ENCODE measurements at places on chromosomes 4 and X. TPM values are rescaled to one million over a fixed set of nuclear protein-coding genes. Genes with fewer than 3 reads are reported as not detected.

FNIP2 gene
- total RNA-seq = 58.6 TPM

SH2D1A gene
- 0.37 TPM for total RNA-seq

HSFX3 gene
- total RNA-seq = not detected

ADH7 gene
- not detected for total RNA-seq

ELF4 gene
- 1.9 TPM for total RNA-seq

SCRG1 gene
- total RNA-seq = 33.6 TPM

DNA sequence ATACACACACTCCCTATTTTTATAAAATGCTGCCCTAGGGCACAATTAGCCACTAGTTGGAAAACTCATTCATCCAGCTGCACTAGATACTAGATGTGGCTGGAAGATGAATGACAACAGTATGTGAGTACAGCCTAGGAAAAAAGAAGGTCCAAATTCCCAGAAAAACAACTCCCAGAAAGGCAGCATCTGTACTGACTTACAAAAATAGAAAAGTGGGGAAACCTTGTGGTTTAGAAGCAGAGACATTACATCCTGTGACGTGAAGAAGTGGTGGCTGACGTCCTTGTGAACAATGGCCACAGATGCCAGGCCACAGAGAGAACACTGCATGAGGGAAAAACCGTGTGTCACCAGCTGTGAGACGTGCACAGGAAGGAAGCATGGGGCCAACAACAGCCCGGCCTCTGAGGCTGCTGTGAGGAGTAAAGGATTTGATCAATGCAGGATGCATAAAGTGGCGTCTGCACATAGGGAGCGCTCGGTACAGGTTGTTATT is 81.2 kb downstream of the SPRY1 start:
- no peak for DNase-seq

- DNase-seq = peak; percentile 58
Observed at GRCh38 chr4:53929955-53930798, 134.2 kb downstream of the CHIC2 start.

DNA sequence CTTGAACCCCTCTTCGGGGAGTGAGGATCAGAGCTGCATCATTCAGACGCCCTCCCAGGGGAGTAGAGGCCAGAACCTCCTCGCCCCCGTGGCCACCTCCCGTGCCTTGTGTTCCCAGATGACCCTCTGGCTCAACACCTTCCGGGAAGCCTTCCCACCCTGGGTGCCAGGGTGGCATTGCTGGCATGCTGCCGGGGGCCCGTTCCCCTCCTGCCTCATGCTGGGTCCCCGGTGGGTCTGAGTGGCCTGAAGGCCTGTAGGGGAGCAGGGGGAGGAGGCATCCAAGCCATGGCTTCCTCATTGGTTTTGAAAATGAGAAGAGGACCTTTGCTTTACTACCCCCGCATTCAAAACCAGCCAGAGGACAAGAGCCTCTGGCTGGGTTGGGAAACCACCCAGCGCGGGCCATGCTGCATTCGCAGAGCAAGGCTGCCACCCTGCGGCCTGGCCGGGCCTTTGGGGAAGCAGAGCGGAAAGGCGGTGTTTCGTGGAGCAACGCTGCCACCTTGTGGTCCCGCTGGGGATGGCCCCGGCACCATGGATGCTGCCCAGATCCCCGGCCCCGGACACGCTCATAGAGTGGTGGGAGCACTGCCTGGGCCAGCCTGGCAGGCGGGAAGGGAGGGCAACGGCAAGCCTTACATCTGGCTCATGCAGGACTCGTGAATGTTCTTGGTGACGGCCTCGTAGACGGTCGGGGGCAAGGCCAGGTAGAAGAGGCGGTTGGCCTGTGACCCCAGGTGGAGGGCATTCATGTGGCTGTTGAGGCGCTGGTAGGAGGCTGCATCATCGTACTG is 11.9 kb downstream of the G6PD start:
- peak; percentile 84 for DNase-seq

DNA sequence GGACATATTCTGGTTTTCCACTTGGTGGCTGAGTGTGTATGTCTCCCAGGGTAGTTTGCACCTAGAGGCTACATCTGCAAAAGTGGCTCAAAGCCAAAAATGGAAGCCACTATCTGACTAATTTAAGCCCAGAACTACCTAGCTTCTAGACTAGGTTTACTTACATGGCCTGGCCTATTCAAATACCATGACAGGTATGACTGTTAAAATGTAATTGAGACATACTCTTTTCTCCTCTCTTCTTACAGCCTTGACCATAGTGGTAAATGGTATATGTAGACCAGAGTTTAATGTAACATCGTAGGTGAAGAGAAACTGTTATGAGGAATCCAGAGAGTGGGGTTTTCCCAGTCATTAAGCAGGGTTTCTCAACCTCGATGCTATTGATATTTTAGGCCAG is 2.6 kb upstream of the TRPC5 start:
- no peak for DNase-seq

DNA sequence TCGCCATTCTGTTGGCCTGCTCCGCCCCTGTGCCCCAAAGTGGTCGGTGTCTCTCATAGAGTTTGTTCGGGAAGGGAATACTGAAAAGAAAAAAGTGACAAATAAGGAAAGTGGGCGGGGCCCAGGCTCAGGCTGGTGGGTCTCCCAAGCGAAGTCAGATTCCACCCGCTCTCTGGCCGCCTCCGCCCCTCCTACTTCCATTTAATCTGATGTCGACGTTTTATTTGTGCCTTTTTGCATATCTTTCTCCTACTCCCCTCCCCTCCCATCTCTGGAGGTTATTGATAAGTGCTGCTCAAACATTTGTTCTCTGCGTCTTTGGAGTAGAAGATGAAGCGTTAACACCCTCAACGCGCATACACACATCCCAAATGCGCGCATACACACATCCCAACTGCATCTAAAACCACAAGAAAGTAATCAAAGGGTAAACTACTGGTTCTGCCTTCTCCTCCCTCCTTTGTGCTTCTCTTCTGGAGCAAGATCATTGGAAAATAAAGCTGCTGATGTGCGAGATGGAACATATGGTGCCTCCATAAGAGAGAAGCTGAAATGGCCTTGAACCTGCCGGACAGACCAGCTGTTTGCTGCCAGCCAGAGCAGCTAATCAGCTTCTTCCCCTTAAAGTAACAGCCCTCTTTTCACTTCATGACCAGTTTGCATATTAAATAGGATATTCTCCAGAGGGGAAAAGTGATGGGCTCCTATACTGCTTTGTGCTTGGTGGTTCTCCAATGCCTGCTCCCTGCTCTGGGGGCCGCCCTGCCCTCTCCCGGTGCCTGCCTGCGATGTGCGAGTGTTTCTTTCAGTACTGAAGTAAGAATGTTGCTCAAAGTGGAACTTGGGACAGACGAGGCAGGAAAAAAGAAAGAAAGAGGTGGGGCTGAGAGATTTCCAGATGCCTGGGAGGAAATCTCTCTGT is 3.1 kb downstream of the MAMLD1 start:
- DNase-seq = no peak

GRCh38 chr4:184359888-184360287 is 114.5 kb downstream of the IRF2 start:
- no peak for DNase-seq

DNA sequence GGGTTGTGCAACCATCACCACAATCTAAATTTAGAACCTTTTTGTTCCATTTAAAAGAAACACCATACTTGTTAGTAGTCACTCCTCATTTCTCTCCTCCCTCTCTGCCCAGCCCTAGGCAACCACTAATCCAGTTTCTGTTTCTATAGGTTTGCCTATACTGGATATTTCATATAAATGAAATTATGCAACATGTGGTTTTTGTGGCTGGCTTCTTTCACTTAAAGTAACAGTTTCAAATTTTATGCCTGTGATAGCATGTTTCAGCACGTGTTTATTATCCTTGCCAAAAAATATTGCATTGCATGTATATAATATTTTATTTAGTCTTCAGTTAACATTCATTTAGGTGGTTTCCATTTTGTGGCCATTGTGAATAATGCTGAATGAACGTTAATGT is 437.6 kb downstream of the IL1RAPL1 start:
- no peak for DNase-seq

GRCh38 chrX:46626566-46626965 is 53.0 kb downstream of the CHST7 start:
- no peak for DNase-seq

GRCh38 chr4:104964410-104965175 is 182.1 kb upstream of the TET2 start:
- DNase-seq = no peak

- DNase-seq = no peak
Observed at GRCh38 chr4:147498031-147498660, 17.2 kb downstream of the EDNRA start.

DNA sequence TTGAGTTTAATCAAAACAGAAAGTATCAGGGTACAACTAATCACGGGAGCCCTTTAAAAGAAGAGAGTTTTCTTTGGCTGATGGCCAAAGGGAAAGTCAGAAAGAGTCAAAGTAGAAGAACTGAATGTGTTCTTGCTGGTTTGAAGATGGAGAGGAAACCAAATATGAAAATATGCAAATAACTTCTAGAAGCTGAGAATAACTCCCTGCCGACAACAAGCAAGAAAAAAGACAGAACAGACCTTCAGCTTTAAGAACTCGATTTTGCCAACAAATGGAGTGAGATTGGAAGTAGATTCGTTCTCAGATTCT is 903.8 kb downstream of the STIM2 start:
- no peak for DNase-seq

- DNase-seq = no peak
Observed at GRCh38 chr4:116880625-116881024, 204.8 kb downstream of the TRAM1L1 start.
